ENCODE measurements at places on chromosomes 11 and 22.

GRCh38 chr22:26568207-26568706 is 21.7 kb downstream of the TPST2 start:
- DNase-seq = no peak
- peaks cover 6% of the 10 kb centered on the region for H3K36me3 ChIP-seq
- peaks cover 40% of the 10 kb centered on the region for H3K4me1 ChIP-seq
- no peak overlapping the region for H3K27ac ChIP-seq

- H3K4me3 ChIP-seq = no peak overlapping the region
- H3K27ac ChIP-seq = no peak overlapping the region
- no peaks in the 10 kb centered on the region for H3K4me1 ChIP-seq
- peaks cover 10% of the 10 kb centered on the region for H3K27me3 ChIP-seq
Measured at GRCh38 chr11:132202621-132203020, 832.2 kb downstream of the NTM start.

- no peak overlapping the region for H3K4me3 ChIP-seq
- no peak overlapping the region for H3K27ac ChIP-seq
- peaks cover 2% of the 10 kb centered on the region for H3K36me3 ChIP-seq
- H3K4me1 ChIP-seq = peaks cover 4% of the 10 kb centered on the region
- peaks cover 9% of the 10 kb centered on the region for H3K27me3 ChIP-seq
Measured at GRCh38 chr22:25484521-25485315, 79.8 kb upstream of the GRK3 start.

GRCh38 chr11:125211191-125211947 is 46.8 kb downstream of the PKNOX2 start:
- no peak overlapping the region for H3K27ac ChIP-seq
- DNase-seq = no peak
- peaks cover 4% of the 10 kb centered on the region for H3K4me1 ChIP-seq
- H3K4me3 ChIP-seq = no peak overlapping the region
- peaks cover 3% of the 10 kb centered on the region for H3K36me3 ChIP-seq
- peaks cover 52% of the 10 kb centered on the region for H3K27me3 ChIP-seq

- no peak overlapping the region for H3K27ac ChIP-seq
- no peak for DNase-seq
- H3K27me3 ChIP-seq = peaks cover 34% of the 10 kb centered on the region
- H3K4me3 ChIP-seq = no peak overlapping the region
- peaks cover 2% of the 10 kb centered on the region for H3K4me1 ChIP-seq
Measured at GRCh38 chr11:11504071-11504470, 117.7 kb downstream of the GALNT18 start.

DNA sequence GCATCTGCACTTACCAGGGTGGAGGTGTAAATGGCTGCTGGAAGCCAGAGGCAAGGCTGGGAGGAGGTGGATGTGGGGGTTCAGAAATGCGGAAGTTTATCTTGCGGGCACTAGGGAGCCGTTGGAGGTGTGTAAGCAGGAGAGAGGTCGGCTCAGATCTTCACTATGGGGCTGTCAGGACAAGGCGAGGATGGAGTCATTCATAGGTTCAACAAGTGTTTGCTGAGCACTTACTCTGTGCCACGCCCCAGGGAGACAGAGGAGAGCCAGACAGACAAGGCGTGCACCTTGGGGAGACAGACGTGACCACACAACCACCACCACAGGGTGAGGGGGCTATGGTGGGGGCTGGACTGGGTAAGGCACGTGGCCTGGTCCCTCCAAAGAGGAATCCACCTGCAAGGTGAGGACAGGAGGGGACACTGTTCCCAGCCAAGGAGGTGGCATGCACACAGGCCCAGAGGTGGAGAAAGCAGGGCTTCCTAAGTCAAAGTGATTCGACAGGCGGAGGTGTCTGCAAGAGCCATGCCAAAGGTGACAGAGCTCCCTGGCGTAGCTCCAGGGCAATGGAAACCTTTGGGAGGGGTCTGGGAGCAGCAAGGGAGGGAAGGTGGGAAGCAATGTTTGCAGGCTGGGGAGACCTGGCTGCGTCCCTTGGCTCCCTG is 30.8 kb upstream of the TCF20 start:
- H3K36me3 ChIP-seq = no peaks in the 10 kb centered on the region
- H3K4me1 ChIP-seq = peaks cover 64% of the 10 kb centered on the region
- no peaks in the 10 kb centered on the region for H3K27me3 ChIP-seq
- DNase-seq = no peak

GRCh38 chr11:71240865-71241691 is 11.3 kb downstream of the SHANK2 start:
- H3K27ac ChIP-seq = no peak overlapping the region
- no peaks in the 10 kb centered on the region for H3K36me3 ChIP-seq
- H3K4me3 ChIP-seq = no peak overlapping the region
- peaks cover 58% of the 10 kb centered on the region for H3K27me3 ChIP-seq

DNA sequence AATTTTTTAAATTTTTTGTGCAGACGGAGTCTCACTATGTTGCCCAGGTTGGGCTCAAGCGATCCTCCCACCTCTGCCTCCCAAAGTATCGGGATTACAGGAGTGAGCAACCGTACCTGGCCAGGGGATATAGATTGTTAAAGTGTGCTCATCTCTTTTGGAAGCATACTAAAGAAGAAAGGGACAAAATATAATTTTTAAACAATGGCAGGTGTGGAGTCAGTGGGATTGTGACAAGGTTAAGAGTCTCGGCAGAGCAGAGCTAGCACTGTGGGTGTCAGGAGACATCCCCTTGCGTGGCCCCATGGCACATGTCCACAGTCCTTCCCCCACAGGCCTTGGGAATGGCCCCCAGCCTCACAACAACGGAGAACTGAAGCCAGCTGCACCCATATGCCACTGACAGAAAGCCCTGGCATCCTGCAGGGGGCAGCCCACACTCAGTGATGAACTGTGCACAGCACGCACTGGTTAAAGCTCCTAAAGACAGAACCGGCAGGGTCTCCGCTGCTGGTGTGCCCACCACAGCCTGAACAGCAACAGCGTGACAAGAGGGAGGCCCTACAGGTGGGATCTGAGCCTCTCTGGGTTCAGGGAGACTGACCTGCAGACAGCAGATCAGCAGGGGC is 29.9 kb downstream of the SERPIND1 start:
- peaks cover 11% of the 10 kb centered on the region for H3K36me3 ChIP-seq
- no peaks in the 10 kb centered on the region for H3K27me3 ChIP-seq
- peak overlapping the region; percentile 66 for H3K27ac ChIP-seq
- H3K4me3 ChIP-seq = no peak overlapping the region

DNA sequence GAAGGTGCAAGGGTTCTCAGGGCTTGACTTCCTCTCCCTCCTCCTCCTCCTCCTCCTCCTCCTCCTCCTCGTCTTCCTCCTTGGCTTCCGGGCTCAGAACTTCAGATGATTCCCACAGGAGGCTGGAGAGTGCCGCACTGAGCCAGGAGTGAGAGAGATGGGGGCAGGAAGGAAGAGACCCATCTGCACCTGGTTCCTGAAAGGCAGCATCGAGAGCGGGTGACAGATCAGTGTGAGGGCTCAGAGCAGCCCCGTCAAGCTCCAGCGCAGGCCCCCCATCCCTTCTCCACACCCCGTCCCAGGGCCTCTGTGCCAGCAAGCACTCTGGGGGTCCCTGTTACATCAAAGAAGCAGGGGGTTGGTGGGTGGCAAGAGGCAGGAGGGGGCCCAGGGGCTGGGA is 51.5 kb downstream of the ELFN2 start:
- H3K27me3 ChIP-seq = peaks cover 49% of the 10 kb centered on the region
- no peaks in the 10 kb centered on the region for H3K36me3 ChIP-seq
- no peak overlapping the region for H3K4me3 ChIP-seq
- H3K4me1 ChIP-seq = no peaks in the 10 kb centered on the region
- no peak for DNase-seq

DNA sequence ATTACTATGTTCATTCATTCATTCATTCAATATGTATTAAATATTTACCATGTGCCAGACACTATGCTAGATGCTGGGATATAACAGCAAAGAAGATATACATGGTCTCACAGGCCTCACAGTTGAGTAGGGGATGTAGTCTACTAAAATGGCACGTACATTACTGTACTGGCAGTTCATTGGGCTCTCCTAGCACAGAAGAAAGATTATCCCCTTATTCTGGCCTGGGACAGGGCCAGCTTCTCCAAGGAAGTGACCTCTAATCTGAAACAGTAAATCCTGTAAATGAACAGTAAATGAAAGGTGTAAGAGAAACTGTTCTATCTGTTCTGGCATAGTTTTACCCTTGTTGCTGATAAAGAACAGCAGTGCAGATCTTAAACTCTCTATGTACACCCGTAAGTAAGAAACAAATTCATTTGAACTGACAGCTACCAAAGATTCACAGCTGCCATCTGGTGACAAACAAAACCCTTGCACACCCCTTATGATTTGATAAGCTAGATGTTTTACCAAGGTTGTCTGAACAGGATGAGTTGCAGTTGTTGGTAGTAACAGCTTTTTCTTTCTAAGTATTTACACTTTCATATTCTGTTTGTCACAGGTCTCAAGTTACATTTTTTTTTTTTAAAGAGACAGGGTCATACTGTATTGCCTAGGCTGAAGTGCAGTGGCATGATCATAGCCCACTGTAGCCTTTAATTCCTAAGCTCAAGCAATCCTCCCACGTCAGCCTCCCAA is 263.1 kb downstream of the TMEM135 start:
- no peaks in the 10 kb centered on the region for H3K27me3 ChIP-seq
- no peak overlapping the region for H3K4me3 ChIP-seq
- peaks cover 6% of the 10 kb centered on the region for H3K4me1 ChIP-seq
- H3K36me3 ChIP-seq = peaks cover 7% of the 10 kb centered on the region

DNA sequence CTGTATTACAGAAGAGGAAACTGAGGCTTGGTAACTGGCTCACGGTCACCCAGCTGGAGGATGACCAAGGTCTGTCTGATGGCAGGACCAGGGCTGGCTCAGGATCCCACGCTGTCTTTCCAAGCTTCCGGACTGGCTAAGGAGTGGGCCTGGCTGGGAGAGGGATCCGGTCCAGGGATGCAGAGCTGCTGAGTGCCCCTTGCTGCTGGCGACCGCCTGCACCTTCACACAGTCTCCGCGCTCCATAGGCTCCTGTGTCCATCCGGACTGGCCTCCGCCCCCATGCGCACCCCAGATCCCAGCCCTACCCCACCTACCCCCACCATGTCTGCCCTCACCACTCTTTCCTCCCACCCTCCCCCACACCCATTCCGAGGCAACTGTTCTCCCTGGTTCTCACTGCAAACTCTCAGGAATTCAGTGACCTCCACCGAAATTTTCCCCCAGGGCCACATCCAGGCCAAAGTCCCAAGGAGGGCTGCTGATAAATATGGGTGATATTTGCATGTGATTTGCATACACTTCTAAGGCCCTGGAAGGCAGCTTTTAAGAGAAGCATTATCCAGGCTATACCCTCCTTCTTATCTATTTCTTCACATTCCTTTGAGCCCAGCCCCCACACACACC is 48.5 kb upstream of the SLC35C1 start:
- DNase-seq = no peak
- no peak overlapping the region for H3K27ac ChIP-seq
- H3K36me3 ChIP-seq = no peaks in the 10 kb centered on the region
- H3K4me1 ChIP-seq = no peaks in the 10 kb centered on the region
- peaks cover 49% of the 10 kb centered on the region for H3K27me3 ChIP-seq

DNA sequence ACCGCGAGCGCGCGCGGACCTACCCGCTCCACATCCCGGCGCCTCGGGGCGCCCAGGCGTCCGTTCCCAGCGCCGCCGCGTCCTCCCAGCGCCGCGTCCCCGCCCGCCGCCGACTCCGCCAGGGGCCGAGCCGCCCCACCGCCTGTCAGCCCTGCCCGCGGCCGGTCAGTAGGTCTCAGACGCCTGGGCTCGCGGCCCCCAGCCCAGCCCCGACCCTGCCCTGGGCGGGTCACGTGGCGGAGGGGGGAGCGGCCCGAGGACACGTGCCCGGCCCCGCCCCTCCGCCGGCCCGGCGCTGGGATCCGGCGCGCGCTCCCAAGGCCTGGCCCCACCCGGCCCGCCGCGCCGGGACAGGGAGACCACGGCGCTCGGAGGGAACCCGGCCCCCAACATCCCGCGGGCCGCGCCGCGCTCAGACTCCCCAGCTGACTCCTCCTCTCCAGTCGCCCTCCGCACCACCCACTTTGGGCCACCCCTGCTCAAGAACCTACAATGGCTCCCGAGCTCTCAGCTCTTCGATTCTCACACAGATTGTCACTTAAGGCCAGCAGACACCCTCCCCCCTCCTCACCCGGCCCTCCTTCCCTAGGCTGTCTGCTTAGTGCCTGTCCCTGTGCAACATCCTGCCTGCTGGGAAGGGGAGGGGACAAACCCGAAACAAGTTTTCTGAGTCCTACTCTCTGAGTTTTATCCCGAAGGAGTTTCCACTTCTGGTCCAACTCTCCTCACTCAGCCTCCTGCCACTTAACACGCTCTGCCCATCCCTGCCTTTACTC is at the start of gene RAB3IL1:
TSS of gene RAB3IL1 (minus strand) at position 233 of the 776 bp plus-strand sequence. CDS start at position 34, 199 bp downstream.
- H3K4me1 ChIP-seq = peaks cover 16% of the 10 kb centered on the region
- no peak for DNase-seq
- peak within 1 kb of the TSS; percentile 87 for H3K4me3 ChIP-seq
- peak within 1 kb of the TSS; percentile 34 for H3K27ac ChIP-seq
- H3K36me3 ChIP-seq = peaks cover 7% of the 10 kb centered on the region

DNA sequence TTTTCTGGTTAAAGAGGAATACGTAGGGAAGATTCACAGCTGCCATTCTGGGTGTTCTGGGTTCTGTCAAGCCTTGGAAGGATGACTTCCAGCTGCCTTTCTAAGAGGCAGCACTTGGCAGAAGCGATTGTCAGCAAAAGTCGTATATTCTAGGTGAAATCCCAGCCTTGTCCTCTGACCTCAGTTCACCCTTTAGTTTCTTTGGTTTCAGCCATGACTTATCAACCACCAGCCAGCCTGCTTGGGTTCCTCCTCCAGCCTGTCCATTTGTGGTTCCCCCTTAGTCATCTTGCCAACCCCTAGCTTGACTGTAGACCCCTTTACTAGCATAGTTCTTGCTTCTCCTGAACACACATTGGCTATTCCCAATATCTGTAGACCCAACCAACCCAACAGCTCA is 102.3 kb upstream of the CD44 start:
- peaks cover 36% of the 10 kb centered on the region for H3K4me1 ChIP-seq
- H3K4me3 ChIP-seq = no peak overlapping the region
- DNase-seq = no peak

DNA sequence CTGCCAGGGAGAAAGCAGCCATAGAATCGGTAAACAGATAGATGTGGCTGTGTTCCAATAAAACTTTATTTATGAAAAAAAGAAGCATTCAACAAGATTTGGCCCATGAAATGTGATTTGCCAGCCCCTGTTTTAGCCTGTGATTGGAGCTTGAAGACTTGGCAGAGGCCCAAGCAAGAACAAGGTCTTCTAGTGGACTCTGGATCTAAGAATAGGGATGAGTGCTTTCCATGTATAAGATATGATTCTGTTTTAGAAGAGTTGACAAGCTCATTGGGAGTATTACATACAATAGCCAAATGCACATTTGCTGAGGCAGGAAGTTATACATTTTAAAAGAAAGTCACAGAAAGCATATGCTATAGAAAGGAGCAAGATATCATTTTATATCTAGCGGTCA is 175.6 kb upstream of the LUZP2 start:
- no peak overlapping the region for H3K4me3 ChIP-seq
- no peaks in the 10 kb centered on the region for H3K36me3 ChIP-seq
- H3K27ac ChIP-seq = no peak overlapping the region
- no peaks in the 10 kb centered on the region for H3K4me1 ChIP-seq
- no peaks in the 10 kb centered on the region for H3K27me3 ChIP-seq
- DNase-seq = no peak

GRCh38 chr22:36329254-36330078 is 58.3 kb downstream of the MYH9 start:
- H3K27ac ChIP-seq = peak overlapping the region; percentile 98
- H3K36me3 ChIP-seq = peaks cover 5% of the 10 kb centered on the region
